ENCODE measurements at places on chromosomes 4 and X.

- DNase-seq, result no peak
These were observed 322.0 kb downstream of the TMA16 start for GRCh38 chr4:163816494-163816893.

DNA sequence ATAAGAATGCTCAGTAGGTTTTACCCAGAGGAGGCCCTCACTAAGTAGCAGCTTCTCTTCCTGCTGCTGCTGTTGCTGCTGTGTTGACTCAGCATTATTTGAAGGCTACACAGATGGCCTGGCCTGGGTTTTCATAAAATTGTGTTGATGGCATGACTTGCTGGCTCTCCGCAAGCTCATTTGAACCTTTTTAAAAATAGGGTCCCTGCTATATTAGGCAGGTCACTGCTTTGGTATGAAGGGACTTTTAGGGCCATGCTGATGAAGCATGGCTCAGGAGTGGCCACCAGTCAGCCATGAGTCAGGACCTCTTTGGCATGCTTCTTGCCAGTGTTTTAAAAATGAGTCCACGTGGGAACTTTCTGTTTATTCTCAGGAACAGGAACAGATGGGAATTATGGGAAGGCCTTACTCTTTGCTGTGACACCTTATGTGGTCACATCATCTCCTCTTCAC is 128.7 kb downstream of the MID1IP1 start:
- peak; percentile 53 for DNase-seq

GRCh38 chr4:151753056-151753455 is 7.8 kb downstream of the GATB start:
- DNase-seq, result no peak

- DNase-seq, result no peak
These were observed 73.1 kb downstream of the WFS1 start for GRCh38 chr4:6342530-6343293.

- DNase-seq, result no peak
These were observed 27.4 kb upstream of the CAMK2D start for GRCh38 chr4:113788888-113789287.

DNA sequence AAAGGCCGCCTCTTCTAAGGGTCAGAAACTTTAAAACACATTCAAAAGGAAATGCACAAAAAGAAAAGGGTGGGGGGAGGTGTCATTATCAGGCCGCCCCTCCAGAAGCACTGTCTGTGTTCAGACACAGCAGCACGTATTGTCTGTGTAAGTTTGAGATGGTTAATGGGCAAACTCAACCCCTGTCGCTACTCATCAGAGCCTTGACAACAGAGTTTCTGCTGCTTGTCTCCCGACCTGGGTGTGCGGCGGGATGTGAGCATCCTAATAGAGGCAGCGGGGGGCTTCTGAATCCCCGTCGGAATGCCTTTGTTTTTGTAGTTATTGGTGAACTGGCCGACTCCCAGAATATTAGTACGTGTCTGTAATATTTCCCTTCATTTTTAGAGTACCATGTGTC is 158.9 kb downstream of the DCTD start:
- DNase-seq, result no peak

DNA sequence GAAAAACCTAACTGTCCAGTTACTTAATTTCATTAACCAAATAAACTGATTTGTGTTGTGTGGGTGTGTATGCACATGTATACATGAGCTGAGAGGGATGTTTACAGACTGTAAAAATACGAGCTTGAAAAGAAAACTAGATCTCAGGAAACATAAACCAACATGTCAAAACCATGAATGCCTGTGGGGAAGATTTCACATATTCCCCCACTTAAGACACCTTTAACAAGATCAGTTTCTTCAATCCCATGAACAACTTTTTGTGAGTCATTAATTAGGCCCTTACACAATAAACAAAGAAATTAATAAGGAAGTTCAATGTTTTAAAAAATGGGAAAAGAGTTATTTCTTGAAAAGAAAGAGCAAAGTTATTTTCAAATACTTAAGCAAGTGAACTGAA is 170.8 kb downstream of the ZNF674 start:
- no peak for DNase-seq

DNA sequence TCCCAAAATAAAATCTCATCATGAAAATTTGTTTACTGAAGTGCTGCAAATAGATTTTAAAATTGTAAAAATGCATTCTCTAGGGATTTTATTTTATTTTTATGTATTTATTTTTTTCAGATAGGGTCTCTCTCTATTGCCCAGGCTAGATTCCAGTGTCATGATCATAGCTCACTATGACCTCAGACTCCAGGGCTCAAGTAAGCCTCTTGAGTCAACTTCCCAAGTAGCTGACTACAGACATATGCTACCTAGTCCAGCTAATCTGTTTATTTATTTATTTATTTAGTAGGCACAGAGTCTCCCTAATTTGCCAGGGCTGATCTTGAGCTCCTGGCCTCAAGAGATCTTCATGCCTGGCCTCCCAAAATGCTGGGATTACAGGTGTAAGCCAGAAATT is 317.7 kb upstream of the ANXA10 start:
- DNase-seq, result no peak

- peak; percentile 1 for DNase-seq
These were observed 120.5 kb downstream of the MAGEC2 start for GRCh38 chrX:142084611-142085010.

DNA sequence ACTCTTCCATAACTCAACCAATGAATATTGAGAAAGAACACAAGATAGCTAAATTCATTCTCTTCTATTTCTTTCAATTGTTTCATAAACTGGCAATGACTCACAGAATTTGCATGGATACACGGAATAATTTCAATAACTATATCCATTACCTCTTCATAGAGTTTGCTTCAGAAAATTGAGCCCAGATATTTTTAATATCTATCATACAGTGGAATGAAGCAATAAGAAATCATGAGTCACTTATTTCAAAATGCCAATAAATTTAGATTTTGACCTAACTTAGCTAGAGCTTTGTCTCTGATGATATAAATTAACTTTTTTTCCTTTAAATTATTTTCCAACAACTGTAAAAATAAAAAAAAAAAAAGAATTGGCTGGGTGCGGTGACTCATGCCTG is 22.2 kb upstream of the MANBA start:
- DNase-seq, result no peak

GRCh38 chr4:136651278-136651667 is 881.0 kb downstream of the PCDH18 start:
- peak; percentile 33 for DNase-seq

GRCh38 chr4:107736037-107736436 is 16.0 kb upstream of the PAPSS1 start:
- no peak for DNase-seq

DNA sequence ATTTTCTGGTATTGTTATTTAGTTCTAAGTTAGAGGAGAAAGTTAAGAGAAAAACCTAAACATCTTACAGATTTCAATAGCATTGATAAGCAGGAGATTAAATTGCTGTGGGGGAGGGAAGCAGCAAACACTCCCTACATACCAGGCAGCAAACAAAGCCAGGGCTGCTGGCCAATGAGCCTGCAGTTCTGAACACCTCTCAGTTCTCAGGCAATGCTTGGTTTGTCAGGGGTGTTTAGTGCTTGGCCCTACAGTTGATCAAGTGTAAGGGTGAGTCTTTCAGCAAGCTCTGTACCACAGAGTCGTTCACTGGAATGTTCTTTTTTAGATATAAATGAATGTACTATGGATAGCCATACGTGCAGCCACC is 38.6 kb downstream of the EGFL6 start:
- DNase-seq, result no peak

DNA sequence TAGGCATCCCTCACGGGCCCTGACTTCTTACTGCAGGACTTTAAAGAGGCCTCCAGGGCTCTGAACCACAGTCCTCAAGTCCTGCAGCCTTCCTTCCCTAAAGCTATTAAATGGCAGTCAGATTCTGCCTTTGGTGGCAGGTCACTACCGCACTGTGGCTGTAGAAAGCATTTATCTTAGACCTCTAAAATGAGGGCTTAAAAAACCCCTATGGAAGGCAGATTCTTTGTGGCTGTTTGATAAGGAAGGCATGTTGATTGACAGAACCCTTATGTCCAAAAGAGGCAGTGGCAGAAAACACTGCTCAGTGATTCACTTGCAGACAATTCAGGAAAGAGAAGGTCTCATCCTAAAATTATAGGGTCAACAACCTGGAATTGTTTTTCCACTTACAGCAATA is 79.2 kb downstream of the FBXL5 start:
- no peak for DNase-seq

- no peak for DNase-seq
These were observed 92.1 kb downstream of the SH3KBP1 start for GRCh38 chrX:19795307-19795706.

DNA sequence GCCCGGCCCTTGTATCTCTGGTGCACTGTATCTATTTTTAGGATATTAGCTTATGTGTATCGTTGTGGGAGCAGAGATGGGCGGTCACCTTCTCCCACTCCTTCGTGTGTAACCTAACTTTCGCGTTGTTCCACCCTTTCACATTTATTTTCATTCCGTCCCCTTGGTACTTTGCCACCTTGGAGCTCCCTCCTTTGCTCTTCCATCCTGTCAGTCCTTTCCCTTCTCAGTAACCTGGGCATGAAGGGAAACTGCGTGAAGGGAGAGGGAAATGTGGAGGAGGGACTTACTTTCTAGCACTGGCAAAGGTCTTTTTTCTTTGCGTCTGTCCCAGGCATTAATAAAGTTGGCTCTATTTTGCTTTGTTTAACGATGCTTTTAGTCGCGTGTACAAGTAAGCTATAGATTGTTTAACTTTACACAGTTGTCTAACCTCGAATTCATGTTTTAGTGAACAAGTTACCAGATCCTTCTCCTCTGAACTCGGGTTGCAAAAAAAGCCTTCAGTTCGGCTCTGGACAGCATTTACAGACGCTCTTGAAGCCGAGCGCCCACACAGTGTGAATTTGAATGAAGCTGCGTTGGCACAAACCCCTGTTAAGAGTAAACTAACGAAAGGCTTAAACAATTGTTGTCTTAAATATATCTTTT is 3.9 kb downstream of the PCDH10 start:
- DNase-seq, result peak; percentile 53

Measured in astrocyte of the spinal cord (primary cell).